Esophagus muscularis mucosa (tissue), 4 donors: ENCODE measurements at places on chromosomes 2 and 18. TPM values are rescaled to one million over a fixed set of nuclear protein-coding genes. Genes with fewer than 3 reads are reported as not detected.

GALNT14 gene
- total RNA-seq: 0.80 TPM

DNA sequence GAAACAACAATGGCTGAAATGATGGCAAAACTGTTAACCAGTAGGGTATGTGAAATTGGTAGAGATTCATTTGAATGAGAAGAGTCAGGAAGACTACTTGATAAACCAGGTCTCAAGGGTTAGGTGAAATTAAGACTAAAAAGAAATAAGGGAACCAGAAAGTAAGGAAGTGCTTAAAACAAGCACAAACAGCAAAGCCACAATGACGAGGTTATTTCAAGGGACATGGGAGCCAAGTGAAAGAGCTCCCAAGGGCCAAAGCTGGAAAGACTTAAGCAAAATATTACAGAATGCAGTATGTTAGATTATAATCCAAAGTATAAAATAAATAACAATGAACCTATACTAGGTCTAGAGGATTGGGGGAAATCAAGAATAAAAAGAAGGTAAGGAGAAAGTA, 19.3 kb upstream of the CD302 start:
- DNase-seq: no peak

- no peak for DNase-seq
Observed at GRCh38 chr2:100924122-100924519, 78.0 kb upstream of the RPL31 start.

DNA sequence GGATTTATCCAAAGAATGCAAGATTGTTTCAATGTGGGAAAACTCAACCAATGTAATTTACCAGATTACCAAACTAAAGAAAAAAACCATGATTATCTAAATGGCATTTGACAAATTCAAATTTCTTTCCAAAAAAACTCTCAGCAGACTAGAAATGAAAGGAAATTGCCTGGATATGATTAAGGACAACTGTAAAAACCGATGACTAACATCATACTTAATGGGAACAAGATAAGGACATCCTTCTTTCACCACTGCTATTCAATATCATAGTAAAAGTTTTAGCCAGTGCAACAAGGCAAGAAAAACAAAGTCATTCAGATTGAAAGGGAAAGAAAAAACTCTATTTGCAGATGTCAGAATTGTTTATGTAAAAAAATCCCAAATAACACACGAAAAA, 4.4 kb upstream of the CCDC150 start:
- no peak for DNase-seq

GRCh38 chr2:182088681-182089320, 103.1 kb downstream of the PPP1R1C start:
- DNase-seq: no peak

DNA sequence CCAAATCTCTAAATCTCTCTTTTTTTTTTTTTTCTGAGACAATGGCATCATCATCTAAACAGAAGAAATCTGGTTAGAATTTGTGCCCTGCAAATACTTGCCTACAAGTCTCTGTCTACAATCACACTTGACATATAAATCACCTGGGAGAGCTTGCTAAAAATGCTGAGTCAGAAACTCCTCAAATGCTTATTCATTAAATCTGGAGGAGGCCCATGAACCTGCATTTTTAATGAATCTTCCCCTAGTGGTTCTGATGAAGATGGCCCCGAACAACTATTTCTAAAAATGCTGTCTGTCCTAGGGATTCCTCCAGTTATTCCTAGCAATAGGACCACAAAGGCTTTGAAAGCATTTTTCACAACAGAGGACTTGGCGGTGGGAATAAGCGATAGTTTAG, 1.6 kb upstream of the CSRNP3 start:
- DNase-seq: no peak

XIRP2 gene
- total RNA-seq: not detected

ACTR3 gene
- total RNA-seq: 192 TPM

DNA sequence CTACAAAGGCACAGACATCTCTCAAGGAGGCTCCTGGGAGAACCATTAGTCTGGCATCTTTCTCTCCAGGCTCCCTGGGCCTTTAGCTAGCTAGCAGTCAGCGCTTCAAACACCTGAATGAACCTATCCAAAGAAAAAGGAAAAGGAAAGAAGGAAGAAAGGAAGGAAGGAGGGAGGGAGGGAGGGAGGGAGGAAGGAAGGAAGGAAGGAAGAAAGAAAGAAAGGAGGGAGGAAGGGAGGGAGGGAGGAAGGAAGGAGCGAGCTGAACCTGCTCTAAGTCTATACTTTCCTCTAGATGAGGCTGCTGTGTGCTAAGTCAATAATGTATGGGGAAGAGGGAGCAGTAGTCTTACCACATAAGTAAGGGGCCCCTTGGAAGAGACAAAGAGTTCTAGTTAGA, 5.1 kb upstream of the BCL11A start:
- DNase-seq: no peak

MFSD6 gene
- total RNA-seq: 163 TPM

DNA sequence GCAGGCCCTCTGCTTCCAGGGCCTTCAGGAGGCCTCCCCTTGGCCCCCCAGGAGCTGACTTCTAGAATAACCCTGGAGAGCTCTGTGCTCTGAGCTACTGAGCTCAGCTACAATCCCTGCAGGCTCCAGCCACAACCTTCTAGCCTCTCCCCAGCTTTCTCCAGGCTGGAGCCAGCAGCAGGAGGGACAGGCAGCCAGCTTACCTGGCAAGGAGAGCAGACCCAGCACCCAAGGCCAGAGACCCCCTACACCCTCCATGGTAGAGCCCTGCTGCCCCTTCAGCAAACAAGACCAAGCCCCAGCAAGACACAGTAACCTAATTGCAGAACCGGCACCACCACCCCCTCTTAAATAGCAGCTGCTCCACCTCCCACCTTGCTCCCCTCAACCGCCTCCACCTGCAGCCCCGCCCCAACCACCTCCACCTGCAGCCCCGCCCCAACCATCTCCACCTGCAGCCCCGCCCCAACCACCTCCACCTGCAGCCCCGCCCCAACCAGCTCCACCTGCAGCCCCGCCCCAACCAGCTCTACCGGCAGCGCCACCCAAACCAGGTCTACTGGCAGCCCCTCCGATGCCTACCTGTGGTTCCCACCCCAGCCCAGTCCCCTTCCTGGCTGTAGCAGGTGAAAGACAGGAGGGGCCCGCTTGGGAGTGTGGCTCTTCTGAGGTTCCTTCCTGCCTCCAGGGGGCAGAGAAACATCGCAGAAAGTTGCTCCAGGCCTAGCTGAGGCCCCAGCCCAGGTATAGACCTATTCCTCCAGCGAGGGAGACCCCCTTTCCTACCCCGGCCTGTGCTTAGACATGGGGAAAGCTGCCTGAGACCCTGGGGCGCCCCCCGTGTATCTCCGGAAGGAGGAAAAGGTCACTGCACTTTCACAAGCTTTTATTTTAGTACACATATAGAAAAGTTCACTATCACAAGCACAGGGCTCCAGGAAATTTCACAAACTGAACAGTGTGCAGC, at the start of gene ASTL:
Gene ASTL, minus strand, starts transcription at position 324 of the 967 bp plus-strand sequence. Its CDS starts 66 bp downstream, at position 258.
- DNase-seq: no peak

GRCh38 chr2:107027810-107028209, 141.8 kb upstream of the ST6GAL2 start:
- no peak for DNase-seq

DNA sequence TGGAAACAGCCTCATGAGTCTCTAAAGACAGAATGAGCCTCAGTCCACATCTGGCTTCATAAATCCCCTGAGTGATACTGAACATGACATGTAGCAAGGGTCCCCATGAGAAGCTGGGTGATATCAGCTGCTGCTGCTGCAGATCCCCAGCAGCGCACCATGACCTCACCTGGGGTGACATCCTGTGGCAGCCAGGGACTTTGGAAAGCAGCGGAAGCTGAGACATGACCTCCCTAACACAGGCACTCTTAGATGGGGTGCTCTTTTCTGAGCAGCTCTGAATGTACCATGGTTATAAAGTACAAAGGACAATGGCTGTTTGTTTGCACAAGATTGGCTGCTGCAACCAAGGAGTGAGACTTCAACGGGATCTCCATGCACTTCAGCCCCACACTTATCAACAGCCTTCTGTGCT, 74.7 kb upstream of the TMEM200C start:
- no peak for DNase-seq

C1GALT1C1L gene
- total RNA-seq: 0.52 TPM

GRCh38 chr2:195730912-195731311, 73.9 kb downstream of the SLC39A10 start:
- no peak for DNase-seq

- no peak for DNase-seq
Observed at GRCh38 chr2:172908275-172908674, 167.4 kb upstream of the MAP3K20 start.

SERPINB3 gene
- total RNA-seq: not detected

GRCh38 chr2:165009466-165009865, 54.1 kb upstream of the SLC38A11 start:
- DNase-seq: no peak

DNA sequence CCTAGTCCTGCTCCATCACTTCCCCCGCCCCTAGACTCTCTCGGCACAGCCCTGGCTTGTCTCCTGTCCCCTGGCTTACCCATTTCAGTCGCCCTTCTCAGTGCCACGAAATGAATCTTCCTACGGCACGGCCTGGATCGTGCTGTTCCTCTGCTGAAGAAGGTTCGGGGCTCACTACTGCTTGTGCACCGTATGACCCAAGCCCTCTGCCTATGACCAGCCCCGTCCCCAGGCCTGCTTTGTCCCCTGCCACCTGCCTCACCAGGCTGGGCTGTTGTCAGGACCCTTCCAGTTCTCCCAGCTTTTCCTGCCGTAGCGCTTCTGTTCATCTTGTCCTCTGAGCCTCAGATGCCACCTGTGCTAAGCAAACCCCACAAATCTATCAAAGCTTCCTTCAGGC, 13.9 kb downstream of the CHMP1B start:
- DNase-seq: no peak

- DNase-seq: no peak
Observed at GRCh38 chr2:215487002-215487372, 51.1 kb upstream of the FN1 start.

DNA sequence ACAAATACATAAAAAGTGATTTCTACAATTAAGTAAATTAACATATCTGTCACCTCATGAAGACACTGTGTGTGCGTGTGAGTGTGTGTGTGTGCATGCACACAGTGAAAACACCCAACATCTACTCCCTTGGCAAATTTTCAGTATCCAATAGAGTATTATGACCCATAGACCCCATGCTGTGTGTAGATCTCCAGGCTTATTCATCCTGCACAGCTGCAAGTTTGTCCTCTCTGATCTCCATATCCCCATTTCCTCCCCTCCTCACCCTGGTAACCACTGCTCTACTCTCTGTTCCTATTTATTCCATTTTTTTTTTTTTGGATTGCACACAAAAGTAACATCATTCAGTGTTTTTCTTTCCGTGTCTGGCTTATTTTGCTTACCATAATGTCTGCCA, 391.0 kb downstream of the SOX11 start:
- DNase-seq: no peak

DOCK10 gene
- total RNA-seq: 1.9 TPM

DNA sequence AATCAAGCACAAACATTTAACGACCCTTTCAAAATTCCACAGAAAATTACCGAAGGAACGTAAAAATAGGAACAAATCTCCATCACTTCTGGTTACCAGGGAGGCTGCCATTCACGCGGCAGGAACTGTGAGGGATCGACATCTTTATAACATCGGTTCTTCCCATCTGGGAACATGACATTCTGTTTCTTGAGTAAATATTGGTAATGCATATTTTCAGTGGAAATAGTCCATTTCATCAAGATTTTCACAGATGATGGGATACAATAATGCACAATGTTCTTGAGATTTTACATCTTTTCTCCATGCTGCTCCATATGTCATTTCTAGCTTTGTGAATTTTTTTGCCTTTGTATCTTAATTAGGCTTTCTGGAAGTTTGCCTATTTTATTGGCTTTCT, 10.0 kb downstream of the ADD2 start:
- DNase-seq: no peak

DNA sequence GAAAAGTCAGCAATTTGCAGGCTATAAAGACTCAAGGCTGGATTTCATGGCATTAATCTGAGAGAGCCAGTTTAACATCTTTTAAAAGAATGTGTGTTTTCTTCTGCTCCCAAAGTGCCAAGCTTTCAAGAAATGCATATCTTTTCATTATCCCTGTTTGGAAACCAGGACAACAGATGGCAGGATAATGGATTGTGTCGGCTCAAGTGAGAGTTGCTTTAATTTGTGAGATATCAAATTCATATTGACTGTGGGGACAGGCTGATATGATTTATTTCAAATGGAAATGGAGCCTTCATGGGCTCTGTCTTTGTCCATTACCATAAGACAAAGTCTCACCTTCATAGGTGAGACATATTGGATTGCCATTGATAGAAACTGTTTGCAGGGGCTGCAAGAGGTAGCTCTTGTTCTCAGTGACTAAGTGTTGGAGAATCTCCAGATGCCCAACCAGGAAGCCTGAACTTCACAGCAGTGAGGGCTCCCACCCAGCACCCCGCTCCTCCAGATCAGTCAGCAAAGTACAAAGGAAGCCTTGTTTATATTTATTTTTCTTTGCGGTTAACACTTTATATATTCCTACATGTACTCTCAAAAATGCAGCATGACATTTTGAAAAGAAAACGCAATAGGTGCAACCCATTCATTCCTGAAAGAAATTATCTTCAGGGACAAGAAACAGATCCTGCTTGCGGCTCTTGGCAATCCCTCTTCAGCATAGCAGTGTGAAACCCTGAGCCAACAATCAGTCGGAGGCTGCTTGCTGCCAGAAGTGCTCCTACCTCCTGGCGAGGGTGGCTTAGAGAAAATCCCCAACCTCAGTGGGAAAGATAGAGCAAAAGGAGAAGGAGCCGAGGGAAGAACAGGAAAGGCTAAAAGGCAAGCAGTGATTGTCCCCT, 65.8 kb upstream of the ATL2 start:
- no peak for DNase-seq

DNA sequence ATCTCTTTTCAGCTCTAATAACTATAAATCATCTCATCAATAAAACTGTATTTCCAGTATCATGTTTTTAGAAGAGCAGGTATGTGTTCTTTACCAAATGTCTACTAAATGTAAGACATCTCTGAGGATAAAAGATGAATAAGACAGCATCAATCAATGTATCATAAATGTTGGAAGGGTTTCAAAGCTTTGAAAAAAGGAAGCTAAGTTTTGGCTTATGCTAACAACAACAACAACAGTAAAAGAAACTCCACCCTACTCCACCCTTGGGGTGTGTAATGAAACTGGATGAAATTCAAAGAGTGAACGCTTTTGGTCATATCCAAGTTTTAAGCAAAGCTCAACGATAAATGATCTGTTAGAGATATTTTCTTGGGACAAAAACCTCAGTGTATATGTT, 17.1 kb downstream of the PRKD3 start:
- DNase-seq: no peak

ATG16L1 gene
- total RNA-seq: 30.3 TPM

GRCh38 chr2:186327251-186327868, 158.7 kb upstream of the ZC3H15 start:
- DNase-seq: no peak

OR6B2 gene
- not detected for total RNA-seq

GRCh38 chr2:209988010-209988409, 14.4 kb upstream of the RPE start:
- DNase-seq: no peak

CFC1 gene
- total RNA-seq: not detected

GRCh38 chr2:121736462-121737336, at the start of gene NIFK:
Gene NIFK (minus strand): TSS chr2:121736875. CDS start chr2:121736850, 25 bp downstream.
- peak; percentile 100 for DNase-seq

SP5 gene
- not detected for total RNA-seq

GRCh38 chr2:44707945-44708660, 233.4 kb upstream of the SIX3 start:
- no peak for DNase-seq
